ENCODE measurements at places on chromosomes 11 and 22.

- DNase-seq, result no peak
Measured at GRCh38 chr11:22922672-22923071, 62.4 kb upstream of the CCDC179 start.

GRCh38 chr11:1401656-1402221 is 12.0 kb downstream of the BRSK2 start:
- DNase-seq, result no peak

GRCh38 chr11:113577356-113578032 is 102.3 kb upstream of the DRD2 start:
- DNase-seq, result no peak

DNA sequence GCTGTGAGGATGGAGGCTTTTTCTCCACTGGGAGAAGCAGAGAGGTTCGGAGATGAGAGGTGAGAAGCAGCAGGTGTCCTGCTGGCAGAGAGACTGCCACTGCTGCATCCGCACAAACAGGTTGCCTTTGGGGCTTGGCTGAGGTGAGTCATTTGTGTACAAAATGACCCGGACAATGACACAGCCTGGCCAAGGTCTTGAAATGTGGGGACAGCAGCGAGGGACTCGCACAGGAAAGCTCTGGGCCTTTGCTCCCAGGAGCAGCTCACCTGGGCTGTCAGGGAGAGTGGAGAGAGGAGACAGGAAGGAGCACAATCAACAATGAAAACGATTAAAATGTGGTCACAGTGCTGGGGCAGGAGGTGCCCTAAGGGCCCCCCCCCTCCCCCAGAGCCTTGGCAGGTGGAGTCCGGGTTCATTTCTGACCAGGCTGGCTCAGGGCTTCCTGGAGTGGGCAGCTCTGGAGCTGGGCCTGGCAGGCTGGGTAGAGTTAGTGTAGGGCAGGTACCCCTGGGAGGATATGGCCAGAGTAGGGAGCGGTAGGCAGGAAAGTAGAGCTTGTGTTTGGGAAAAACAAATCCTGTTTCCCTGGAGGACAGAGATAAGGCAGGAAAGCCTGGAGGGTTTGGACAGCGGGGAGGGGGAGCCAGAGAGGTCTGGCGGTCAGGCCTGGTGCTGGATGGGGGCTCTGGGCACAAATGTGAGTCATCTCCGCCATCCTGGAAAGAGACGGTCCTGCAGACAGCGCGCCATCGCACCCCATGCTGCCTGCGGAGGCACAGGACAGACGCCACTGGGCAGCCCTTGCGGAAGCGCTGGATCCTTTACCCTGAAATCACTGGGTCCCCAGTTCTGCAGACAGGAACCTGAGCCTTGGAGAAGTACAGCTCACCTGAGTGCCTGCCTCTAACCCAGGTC is 37.8 kb upstream of the CELSR1 start:
- no peak for DNase-seq

GRCh38 chr11:114438303-114438702 is 964 bp upstream of the REXO2 start:
- no peak for DNase-seq

DNA sequence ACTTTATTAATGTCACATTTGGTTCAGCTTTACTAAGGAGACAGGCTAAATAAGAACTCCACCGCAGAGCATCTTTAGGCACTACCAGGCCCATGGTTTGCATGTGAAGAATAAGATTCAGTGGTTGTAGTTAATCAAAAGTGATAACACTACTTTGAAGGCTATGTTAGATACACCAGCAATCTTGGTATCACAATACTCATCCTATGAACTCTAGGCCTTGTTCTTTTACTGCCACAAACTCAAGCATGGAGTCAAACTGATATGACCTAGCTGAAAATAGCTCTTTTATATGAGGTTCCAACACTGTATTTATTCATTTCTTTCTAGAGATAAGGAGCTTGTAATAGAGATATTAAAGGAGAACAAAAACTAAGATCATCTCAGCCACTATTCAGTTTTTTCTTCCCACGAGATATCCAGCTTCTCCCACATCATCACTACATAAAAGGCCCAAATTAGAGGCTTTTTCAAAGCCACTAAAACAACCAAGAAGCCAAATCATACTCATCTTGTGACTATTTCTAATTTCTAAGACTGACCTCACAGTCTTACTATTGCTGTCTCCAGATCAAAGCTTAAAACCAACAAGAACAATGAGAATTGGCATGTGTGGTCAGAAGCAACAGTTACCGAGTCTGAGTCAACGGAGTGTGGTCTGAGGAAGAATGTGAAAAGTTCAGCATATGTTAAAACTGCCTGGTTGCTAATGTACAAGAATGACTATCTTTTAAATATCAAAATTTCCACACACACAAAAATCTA is 25.1 kb upstream of the GUCY1A2 start:
- no peak for DNase-seq

- DNase-seq, result peak; percentile 25
Measured at GRCh38 chr22:30305519-30305905, 16.2 kb upstream of the CASTOR1 start.

- DNase-seq, result no peak
Measured at GRCh38 chr11:10257478-10257877, 36.5 kb downstream of the SBF2 start.

- no peak for DNase-seq
Measured at GRCh38 chr11:6249770-6250555, 9.7 kb upstream of the CCKBR start.

DNA sequence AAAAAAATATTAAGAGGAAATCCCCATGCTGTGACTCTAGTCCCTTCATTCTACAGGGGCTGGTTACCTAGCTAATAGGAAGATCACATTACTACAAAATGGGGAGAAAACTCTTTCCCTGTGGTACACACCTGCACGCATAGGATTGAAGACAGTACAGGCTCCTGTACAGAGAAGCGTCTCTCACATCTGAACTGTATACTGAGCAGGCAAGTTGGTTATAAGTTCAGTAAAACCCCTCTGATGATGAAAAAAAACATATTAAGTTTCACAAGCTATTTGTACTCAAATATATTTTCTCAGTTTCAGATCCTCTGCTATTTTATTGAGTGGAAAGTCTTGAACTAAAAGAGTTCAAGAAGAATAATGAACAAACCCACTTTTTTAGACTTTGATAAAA is 156.9 kb upstream of the HSD17B12 start:
- DNase-seq, result no peak

DNA sequence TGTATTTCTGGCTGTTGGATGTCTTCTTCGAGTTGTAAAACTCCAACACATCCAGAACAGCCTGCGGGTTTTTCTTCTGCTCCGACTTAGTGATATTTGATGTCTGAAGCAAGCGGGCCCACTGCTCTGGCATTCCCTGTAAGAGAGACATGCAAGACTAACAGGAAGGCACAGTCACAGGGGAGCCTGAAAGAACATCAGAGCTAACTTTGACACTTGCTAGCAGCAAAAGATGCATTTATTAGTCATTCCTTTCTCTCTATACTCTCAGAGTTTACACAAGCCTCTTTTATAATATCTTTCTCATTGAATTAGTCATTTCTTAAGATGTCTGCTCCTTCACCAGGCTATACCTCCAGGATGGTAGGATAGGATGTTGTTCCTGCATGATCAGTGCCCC is 77.8 kb upstream of the GDPD4 start:
- DNase-seq, result no peak

DNA sequence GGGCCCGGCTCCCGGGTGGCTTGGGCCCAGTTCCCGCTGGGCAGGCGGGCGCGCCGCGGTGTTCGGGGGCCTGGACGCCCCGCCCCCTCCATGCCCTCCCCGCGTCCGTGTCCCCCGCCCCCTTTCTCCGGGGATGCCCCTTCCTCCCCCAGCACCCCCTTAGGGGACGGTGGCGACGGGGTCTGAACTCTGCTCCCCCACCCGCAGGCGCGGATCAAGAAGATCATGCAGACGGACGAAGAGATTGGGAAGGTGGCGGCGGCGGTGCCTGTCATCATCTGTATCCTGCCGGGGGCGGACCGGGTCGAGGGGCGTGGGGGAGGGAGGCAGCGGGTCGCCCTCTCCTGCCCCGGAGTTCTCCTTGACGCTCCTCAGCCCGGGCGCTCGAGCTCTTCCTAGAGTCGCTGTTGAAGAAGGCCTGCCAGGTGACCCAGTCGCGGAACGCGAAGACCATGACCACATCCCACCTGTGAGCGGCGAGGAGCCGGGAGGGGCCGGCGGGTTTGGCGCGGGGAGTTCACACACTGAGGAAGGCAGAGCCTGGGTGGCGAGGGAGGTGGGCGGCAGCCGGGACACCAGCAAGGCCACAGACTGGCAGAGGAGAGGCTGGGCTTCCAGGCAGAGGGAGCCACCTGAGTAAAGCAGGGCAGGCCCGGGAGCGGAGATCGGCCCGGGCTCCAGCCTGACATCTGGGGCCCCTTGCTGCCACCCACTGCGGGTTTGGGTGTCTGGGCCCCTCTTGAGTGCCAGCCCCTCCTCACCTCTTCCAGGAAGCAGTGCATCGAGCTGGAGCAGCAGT is 546 bp downstream of the DRAP1 start:
- DNase-seq, result peak; percentile 28

DNA sequence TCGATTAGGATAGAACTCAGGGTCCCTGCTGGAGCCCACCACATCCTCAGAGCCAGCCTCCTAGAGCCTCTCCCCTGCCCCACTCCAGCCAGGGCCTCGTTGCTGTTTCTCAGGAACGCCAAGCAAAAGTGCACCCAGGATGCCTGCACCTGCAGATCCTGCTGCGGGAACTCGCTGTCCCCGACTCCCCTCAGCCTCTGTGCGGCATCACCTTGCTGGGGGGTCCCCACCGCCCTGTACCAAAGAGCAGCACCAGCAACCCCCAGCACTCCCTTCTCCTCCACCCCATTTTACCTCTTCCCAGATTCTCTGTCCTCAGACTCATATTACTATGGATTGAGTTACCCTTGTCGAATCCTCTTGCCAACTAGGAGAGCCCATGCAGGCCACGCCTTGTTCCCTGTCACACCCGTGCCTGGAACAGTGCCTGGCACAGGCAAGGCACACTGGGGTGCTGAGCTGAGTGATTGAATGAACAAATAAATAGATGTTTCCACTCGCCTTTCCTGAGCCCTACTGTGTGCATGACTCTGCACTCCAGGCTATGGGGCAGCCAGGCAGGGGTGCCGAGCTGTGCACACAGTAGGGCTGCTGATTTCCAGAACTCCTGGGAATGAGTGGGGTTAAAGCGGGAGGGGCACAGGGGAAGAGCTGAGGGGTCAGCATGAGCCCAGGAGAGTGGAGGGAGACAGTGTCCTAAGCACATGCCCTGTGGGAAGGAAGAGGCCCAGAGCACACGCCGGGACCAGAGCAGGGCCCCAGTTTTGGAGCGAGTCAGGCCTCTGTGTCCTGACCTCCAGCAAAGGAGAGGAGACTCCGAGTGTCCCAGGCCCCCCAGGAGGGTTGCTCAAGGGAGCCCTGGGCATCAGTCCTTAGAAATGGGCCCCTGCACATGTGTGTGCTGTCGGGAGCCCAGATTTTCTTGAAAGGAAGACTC is 44.3 kb downstream of the LINC01488 start:
- no peak for DNase-seq

DNA sequence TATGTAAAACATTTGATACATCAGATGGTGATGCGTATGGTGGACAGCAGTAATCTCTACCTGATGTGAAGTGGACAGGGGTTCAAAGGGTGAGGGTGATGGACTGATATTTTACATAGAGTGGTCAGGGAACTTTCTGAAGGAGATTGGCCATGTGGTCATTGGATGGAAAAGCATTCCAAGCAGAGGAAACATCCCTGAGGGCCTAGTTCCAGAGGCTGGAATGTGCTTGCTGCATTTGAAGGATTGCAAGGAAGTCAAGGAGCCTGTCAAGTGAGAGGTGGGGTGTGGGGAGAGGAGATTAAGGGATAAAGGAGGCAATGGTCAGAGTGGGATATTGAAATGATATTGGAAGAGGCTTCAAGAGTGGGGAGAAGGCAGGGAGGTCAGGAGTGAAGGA is 151.9 kb upstream of the NTM start:
- no peak for DNase-seq

DNA sequence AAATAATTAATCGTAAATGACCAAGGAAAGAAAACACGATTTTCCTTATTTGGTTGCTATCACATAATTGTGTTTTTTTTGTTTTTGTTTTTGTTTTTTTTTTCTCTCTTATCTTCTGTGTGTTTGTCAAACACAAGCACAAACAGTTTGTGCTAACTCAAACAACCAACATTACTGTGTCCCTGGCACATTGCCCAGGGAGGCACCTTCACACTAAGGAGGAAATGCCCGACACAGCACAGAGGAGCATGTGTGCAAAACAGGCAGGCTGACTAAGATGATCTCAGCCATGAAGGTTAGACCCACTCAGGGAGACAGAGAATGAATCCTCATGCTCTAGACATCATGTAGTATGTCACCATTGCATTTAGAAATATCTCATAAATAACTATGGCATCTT is 130.1 kb downstream of the SOX6 start:
- DNase-seq, result no peak

GRCh38 chr11:67416416-67417335 is 1.2 kb downstream of the CARNS1 start:
- DNase-seq, result peak; percentile 71

DNA sequence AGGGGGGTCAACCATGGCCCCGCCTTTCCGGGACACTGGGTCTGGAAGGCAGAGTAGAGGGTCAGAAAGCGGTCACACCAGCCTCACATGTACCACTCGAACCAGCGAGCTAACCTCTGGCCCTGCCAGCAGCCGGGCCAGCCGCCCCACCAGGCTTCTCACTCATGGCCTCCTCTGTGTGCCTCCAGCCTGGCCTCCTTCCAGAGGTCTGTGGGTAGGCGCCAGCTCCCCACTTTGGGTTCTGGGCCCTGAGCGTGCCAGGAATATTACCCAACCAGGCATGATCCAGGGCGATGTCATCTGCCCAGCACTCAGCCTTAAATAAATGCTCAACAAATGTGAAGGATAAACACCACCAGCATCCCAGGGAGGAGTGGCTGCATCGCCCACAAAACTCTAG is 5.8 kb downstream of the SCUBE1 start:
- no peak for DNase-seq

GRCh38 chr22:31244046-31244942 is 32.2 kb downstream of the LIMK2 start:
- DNase-seq, result no peak

DNA sequence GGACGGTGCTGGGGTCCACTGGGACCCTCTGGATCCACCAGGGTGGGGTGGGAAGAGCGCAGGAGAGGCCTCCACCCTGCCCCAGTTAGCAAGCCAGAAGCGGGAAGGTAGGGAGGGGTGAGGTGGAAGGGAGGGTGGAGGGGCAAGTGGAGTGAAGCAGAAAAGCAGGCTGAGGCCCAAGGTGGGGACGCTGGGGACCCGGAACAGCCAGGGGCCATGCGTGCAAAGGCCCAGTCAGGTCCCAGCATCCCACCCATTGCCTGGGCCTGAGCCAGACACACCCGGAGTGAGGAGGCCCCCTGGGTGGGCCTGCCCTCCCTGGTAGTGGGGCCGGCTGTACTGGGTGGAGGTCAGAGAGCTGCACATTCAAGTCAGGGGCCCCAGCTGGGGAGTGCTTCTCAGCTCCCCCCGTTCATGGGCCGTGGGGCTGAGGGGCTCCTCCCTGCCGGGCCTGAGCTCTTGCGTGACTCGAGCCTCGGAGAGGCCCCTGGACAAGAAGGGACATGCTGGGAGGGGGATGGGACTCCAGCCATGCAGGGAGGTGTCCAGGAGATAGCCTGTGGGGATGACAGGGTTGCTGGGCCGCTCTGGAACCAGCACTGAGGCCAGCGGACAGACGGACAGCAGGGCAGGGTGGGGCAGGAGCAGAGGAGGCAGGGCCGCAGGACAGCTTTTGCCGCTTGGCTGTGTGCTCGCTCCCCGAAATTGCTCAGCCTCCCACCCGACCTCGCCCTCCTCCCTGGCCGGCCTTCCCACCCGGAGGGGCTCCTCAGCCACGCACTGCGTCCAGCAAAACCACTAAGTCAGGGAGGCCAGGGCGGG is 7.7 kb downstream of the TNNT3 start:
- no peak for DNase-seq

All from activated T-helper 1 cell treated with anti-CD3 and anti-CD28 coated beads, Interleukin-2, amount 50 U/mL, for 16 hours (primary cell).